H1 (cell line): ENCODE measurements at places on chromosomes 3 and 15. TPM values are rescaled to one million over a fixed set of nuclear protein-coding genes. Genes with fewer than 3 reads are reported as not detected.

MAGI1 gene
- total RNA-seq: 77.9 and 78.0 TPM in 2 replicates

- no peak for DNase-seq
These were observed 18.6 kb downstream of the SAMD7 start for GRCh38 chr3:169929830-169930519.

DNA sequence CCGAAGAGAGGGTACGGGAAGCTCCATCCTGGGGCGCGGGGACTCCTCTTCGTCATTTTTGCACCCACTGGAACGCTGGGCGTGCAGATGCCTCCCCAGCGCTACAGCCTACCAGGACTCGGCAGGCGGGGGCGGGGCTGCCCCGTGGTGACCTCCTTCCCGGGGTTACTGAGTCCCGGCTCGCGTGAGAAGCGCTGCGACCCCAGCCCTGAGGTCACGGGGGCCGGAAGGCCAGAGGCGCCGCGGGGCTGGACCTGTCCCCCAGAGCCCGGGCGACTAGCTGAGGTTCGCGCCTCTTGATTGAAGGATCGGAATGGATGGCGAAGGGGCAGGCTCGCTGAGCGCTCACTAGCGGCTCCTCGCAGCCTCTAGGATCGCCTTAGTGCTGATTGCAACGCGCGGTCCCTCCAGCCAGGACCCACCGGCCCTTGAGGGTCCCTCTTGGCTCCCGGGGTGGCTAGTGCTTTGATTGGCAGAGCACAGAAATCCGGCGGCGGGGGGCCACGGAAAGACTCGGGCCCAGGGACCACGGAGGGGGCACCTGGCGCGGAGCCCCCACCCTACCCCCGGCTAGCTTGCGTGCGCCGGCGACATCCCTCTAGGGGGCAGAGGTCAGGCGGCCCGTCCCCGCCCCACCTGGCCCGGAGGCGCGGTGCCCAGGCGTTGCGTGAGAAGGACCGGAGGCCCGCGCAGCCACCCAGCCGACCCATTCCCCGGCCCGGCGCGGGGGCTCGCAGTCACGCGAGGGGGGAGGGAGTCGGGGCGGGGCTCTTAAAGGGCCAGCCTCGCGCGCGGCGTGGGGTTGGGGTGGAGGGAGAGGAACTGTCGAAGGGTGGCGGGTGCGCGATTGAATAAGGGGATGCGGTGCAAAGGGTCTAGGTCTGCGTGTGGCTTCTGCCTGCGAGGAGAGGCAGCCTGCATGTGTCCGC is 781 bp upstream of the CYP1A1 start:
- DNase-seq: no peak

TNNC1 gene
- total RNA-seq: 5.8 and 9.5 TPM in 2 replicates

- DNase-seq: no peak
These were observed 270.0 kb upstream of the HES1 start for GRCh38 chr3:193865896-193866480.

DNA sequence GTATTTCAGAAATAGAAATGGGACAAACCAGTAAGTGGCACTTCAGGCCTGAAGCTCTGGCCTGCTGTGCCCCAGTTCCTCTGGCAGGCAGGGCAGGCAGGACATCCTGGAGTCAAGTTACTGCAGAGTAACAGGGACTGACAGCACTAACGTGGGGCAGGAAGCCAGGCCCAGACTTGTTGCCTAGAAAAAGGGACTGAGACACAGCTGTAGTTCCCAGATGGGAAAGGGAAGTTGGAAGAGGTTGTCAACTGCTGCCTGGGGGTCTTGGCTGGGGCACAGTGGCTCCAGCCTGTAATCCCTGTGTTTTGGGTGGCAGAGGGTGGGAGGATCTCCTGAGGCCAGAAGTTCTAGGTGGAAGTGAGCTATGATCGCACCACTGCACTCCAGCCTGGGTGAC is 171.9 kb downstream of the FMN1 start:
- peak; percentile 52 for DNase-seq

PEX11A gene
- total RNA-seq: 2.2 and 2.9 TPM in 2 replicates

- DNase-seq: no peak
These were observed 55.8 kb downstream of the ADCY5 start for GRCh38 chr3:123392871-123393620.

TIMP4 gene
- 7.5 and 8.7 TPM in 2 replicates for total RNA-seq

DNA sequence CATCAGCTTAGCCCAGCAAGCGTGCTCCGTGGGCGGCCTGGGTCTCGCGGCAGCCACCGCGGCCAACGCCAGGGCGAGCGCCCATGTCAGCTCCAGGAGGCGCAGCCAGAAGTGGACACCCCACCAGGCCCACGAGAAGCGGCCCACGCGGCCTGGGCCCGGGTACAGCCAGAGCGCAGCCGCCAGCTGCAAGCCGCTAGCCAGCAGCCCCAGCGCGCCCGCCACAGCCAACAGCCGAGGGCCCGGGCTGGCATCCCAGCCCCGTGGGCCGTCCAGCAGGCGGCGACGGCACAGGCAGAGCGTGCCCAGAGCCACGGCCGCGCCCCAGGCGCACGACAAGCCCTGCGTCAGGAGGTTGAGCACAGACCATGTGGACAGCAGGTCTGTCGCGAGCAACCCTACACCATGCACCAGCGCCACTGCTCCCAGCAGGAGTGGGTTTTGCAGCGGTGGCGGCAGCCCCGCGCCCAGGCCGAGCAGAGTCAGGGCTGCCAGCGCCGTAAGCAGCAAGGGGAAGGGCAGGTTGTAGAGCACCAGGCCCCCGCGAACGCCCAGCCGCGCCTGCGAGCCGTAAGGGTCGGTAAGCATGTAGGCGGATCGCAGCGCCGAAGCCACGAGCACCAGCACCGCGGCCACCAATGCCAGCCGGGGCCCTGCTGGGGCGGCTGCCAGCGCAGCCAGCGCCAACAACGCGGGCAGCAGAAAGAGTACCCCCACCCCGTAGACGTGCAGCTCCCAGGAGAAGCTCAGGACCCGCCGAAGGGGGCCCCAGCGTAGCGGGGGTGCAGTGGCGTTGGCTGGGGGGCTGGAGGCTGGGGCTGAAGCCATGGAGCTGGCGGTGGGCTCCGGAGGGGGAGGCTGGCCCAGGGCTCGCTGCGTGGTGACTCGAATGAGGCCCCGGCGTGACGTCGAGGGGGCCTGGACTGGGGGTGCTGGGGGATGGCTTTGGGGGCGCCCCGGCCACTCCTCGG is 4.9 kb downstream of the PRRT3 start:
- no peak for DNase-seq

- no peak for DNase-seq
These were observed 462.1 kb downstream of the MFSD1 start for GRCh38 chr3:159263750-159264553.

SEMA3F gene
- total RNA-seq: 37.0 and 39.6 TPM in 2 replicates

GRCh38 chr3:57943525-57944495 is 64.4 kb upstream of the FLNB start:
- DNase-seq: no peak

GRCh38 chr3:129036222-129037092 is 24.1 kb upstream of the GP9 start:
- DNase-seq: no peak

DNA sequence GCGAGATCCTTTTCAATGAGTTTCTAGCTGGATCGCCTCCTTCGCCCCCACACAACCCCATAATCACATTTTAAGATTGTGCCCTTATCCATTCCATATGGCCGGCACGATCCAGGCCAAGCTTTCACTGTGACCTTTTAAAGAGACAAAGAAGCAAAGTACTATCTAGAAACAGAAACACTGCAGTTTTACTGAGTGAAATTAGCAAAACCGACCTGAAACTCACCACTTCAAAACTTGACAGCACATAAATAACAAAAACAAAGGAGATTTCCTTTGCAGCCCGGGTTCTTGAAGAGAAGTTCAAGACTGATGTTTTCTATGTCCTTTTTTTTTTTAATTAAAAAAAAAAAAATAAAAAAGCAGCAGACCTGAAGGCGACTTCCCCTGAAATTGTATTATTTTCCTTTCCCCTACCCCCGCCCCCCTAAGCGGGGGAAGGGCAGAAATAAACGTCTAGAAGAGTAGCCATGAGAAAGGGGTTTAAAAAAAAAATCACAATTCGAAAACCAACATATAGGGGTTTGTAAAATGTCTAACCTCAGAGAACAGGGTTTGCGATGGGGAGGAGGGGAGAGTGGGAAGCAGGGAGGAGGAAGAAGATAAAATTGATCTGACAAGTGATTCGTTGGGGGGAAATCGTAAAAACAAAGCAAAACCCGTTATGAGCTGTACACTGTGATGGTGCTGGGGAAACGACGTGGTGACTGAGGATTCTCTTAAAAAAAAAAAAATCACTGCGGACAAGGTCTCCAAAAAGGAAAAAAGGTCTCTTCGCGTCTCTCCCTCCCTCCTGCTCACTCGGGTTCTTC is 1.5 kb downstream of the SATB1 start:
- DNase-seq: peak; percentile 69

GATM gene
- total RNA-seq: 10.0 and 10.2 TPM in 2 replicates

SMCO1 gene
- total RNA-seq: not detected in 2 replicates

CCR9 gene
- not detected in 2 replicates for total RNA-seq

SPTBN5 gene
- total RNA-seq: 0.84 and 1.1 TPM in 2 replicates

PIERCE2 gene
- total RNA-seq: 1.4 and 2.7 TPM in 2 replicates

GRCh38 chr3:39273119-39273518 is 6.7 kb downstream of the CX3CR1 start:
- DNase-seq: no peak

DNA sequence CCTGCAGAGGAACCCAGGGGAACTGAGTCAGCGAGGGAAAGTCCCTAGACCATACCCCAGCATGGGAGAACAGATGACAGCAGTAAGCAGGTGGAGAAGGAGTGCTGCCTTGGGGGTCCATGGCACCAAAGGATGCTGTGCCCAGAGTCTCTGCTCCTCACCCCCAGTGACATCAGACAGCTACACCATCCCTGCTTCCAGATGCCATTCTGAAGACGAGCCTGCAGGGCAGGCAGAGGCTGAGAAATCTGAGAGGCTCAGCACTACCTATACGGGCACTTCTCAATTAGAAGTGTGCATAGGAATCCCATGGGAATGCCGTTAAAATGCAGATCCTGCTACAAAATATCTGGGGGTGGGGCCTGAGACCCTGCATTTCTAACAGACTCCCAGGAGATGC is 211.3 kb upstream of the NSMCE3 start:
- DNase-seq: no peak

EXD1 gene
- total RNA-seq: 0.54 TPM in 1 of 2 replicates, not detected in the other

- no peak for DNase-seq
These were observed 325.2 kb upstream of the MEIS2 start for GRCh38 chr15:37425541-37425940.
